Stimulated activated CD8-positive, alpha-beta memory T cell treated with anti-CD3 and anti-CD28 coated beads, Interleukin-4, amount 100 ng/mL, for 48 hours (primary cell): ENCODE measurements at places on chromosomes 12 and 14.

DNA sequence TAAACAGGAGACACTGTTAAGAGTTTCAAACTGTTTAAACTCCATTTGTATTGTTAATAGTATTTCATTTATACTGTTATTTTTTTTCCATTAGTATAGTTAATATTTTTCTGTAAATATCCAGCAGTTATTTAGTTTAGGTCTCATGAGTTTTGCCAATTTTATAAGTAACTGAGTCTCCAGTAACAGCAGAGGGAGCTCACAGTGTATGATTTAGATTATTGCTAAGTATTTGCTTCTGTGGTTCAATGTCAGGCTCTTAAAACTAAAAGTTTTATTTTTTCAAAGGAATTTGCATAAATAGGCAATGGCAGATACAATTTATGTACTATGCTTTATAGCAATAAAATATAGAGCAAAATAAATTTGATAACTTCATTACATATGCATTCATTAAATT is 209.7 kb downstream of the ATXN7L3B start:
- DNase-seq: no peak

DNA sequence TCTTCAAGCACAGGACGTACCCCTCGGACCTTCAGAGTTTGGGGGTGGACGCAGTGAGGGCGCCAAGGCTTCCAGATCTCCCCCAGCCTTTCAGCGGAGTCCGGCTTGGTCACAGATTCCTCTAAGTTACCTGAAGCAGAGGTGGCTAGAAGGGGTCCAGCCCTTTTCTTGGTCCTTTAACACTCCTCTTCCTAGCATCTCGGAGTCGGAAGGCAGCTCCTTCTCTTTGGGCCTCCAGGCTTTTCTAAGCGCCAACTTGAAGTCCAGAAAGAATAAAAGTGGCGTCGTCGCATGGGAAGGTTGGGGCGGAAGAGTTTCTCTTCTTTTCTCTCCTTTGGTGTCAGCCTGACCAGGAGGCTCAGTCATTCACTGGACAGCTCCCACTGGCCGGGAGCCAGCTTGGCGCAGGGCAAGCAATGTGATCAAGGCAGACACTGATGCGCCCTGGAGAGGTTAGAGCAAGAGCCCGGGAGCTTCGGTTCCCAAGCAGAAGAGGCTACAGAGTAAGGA is 9.6 kb downstream of the OR6S1 start:
- no peak for DNase-seq

DNA sequence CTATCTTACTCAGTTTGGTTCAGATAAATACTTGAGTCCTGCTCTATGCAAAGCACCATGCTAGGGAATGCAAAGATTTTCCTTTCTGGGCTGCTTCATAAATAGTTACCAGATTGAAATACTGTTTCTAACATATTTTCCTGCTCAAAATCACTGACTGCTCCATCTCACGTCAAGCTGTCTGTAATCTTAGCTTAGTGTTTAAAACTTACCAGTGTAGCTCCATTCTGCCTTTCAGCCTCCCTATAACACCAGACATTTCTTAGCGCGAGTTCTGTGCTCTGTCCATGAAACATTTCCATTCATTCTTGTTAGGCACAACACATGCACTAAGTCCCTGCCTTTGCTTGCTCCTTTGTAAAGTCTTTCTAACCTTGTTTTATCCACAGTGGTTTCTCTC is 129.4 kb downstream of the NPAS3 start:
- no peak for DNase-seq

GRCh38 chr12:106049105-106049504 is 89.6 kb downstream of the NUAK1 start:
- no peak for DNase-seq

- no peak for DNase-seq
Observed at GRCh38 chr12:96431067-96431466, 30.8 kb upstream of the CDK17 start.

- DNase-seq: no peak
Observed at GRCh38 chr14:103367995-103368394, 17.2 kb upstream of the MARK3 start.

- DNase-seq: no peak
Observed at GRCh38 chr12:116053479-116054200, 223.9 kb downstream of the MED13L start.

DNA sequence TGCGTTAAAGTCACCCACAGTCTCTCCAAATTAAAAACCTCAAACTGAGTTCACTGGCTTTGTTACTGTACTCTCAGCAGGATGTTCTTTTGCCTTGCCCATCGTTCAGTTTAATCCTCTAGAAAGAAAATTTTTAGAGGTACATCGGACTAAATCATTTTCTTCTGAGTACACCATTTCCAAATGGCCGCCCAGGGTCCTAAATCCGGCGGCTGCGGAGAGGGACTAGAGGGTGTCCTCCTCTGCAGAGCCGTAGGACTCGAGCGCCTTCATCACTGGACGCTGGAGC is 1.4 kb downstream of the LIN7A start:
- DNase-seq: no peak

DNA sequence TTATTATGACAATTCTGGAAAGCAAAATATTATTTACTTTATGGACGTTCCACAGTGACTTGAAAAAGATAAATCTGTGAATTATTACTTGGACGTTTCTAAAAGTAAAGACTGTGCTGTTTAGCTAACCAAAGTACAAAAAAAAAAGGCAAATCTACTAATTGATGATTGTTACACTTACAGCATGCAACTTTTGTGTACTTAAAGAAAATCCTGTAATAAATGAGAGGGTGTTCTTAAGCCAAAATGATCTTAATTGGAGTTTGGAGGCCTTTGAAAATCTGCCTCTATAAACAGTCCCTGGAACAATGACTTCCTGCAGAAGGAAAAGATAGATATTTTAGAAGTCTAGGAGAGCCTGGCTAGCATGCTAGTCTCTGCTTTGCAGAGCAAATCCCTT is 434.0 kb upstream of the SYT1 start:
- no peak for DNase-seq

GRCh38 chr12:24591079-24591626 is 357.7 kb downstream of the BCAT1 start:
- DNase-seq: no peak

GRCh38 chr12:14211947-14212387 is 153.5 kb upstream of the ATF7IP start:
- no peak for DNase-seq

GRCh38 chr14:57245941-57246340 is 22.8 kb downstream of the EXOC5 start:
- no peak for DNase-seq
